ENCODE measurements at places on chromosomes 13 and 19.

DNA sequence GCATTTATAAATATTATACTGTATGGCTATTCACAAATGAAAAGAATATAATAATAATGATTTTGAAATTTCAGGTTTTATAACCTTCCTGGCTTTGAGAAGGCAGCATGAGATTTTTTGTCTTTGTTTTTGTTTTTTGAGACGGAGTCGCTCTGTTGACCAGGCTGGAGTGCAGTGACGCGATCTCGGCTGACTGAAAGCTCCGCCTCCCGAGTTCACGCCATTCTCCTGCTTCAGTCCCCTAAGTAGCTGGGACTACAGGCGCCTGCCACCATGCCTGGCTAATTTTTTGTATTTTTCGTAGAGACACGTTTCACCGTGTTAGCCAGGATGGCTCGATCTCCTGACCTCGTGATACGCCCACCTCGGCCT lies 64.1 kb downstream of the ZNF429 start:
- no peak for DNase-seq

GRCh38 chr19:11737964-11738745 lies 591 bp downstream of the ZNF823 start:
- DNase-seq, result no peak

GRCh38 chr19:51417107-51417809 lies at the start of gene SIGLEC10:
Gene SIGLEC10, minus strand, starts transcription at chr19:51417642. Its CDS starts 61 bp downstream, at chr19:51417581.
- no peak for DNase-seq

DNA sequence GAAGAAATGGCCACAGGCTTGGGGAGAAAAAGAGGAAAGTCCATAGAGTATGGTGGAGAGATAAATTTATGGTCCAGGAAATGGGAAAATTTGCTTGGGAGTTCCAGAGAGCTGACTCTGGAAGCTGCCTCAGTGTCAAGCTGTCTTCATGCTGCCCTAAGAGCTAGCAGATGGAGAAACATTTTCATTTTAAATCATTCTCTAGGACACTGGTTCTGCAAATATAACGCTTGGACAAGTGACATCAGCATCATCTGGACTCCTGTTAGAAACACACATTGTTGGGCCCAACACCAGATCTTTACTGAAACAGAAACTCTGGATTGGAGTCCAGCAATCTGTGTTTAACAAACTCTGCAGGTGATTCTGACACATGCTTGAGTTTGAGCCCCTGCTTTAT lies 592.0 kb upstream of the KLF12 start:
- no peak for DNase-seq

- DNase-seq, result no peak
Measured at GRCh38 chr13:36882829-36883390, 37.1 kb downstream of the SMAD9 start.

DNA sequence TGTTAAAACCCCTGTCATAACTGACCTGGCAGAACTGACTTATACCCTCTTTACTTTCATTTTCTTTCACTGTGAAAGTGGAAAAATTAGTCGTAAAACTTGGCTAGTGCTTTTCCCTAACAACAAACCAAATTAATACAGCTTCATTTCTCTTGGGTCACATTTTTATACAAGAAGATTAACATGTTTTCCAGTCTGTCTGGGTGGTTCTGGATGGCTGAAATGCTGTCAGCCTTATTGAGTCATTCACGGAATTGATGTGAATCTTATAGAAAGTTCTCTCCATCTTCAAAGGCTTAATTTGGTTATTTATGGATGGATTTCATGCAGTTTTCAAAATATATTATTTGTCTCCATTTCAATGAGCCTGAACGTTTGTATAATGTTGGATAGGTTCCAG lies 440.0 kb downstream of the KCTD12 start:
- no peak for DNase-seq

DNA sequence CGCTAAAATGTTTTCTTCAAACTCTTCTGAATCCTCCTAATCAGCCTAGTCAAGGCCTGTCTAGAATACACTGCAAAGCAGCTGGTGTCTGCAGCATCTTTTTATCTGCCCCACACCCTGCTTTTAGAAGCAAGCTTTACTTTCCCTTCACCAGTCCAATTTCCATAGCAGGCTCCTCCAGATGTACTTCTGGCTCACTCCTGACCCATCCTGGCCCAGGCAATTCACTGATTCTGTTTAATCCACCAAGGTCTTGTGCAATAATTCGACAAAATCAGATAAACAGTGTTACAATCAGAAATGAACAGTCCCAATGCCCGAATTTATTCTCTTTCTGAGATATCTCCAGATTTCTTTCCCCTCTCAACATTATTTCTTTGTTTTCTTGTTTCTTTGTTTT lies 415.2 kb upstream of the SGCG start:
- DNase-seq, result no peak

GRCh38 chr19:15021286-15022007 lies 27.8 kb upstream of the CASP14 start:
- DNase-seq, result no peak

- DNase-seq, result no peak
Measured at GRCh38 chr13:89375839-89376238, 1704.7 kb downstream of the SLITRK5 start.

DNA sequence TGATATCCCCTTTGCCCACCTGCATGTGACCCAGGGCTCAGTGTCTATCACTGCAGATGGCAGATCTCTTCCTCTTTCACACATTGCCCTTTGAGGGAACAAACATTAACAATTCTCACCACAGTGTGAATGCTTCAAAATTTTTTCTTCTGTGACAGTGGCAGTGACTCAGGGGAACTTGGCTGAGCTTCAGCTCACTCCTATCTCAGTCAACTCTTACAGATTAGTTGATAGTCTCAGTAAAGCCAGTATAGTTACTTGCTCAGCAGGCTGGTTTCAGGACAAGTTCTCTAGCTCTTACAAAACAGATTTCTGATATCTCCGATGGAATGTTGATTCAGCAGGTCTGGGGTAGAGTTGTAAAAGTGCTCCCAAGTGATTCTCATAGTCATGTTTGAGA lies 166.9 kb downstream of the DLEU7 start:
- no peak for DNase-seq

GRCh38 chr19:34639491-34640085 lies 37.4 kb downstream of the SCGB2B2 start:
- peak; percentile 78 for DNase-seq

GRCh38 chr13:49353908-49354307 lies 90.0 kb downstream of the CAB39L start:
- no peak for DNase-seq

GRCh38 chr19:33157906-33158305 lies 26.0 kb downstream of the WDR88 start:
- DNase-seq, result no peak

DNA sequence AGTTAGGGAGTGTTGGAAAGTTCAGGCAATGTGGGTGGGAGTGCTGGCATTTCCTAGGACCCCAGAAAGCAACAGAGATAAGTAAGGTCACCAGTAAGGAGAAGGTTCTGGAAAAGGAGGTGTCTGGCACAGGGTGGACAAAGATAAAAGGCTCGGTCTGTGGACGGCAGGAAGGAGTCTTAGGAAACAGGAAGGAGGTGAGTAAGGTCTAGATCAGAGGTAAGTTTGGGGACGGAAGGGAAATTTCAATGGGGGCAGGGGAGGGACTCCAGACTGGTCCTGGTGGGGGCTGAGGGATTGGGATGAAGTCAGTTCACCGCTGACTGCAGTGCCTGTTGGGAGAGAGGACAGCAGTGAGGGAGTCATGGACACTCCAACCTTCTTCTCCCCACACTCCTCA lies 7.8 kb upstream of the OPA3 start:
- no peak for DNase-seq

DNA sequence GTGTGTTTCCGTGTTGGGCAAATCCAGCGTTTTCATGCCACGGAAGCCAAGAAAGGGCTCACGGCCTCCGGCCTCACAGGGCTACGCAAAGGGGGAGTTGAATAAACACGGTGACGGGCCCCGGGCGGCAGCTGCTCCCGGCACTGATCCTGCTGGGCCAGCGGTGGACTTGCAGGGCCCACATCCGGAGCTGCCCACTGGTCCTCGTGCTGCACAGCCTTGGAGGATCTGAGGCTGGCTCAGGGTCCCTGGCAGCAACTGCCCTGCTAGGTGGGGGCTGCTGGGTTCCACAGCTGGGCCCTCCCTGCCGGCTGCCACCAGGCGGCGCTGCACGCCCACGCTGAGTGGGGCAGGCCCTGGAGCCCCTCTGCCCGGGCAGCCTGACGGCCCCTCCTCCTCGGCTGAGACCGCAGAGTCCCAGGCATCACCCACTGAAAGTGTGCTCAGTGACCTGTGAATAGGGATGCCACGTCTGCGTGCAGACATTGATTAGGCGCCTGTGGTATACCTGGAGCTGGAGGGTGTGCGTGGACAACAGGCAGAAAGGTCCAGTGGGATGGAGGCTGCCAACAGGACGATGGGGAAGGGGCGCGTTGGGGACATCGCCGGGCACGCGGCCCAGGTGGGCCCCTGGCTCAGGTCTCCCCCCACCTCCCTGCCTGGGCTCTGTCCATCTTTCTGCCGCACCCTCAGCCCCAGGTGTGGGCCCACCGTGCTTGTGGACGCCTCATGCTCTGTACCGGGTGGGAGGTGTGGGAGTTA lies 5.3 kb upstream of the HCN2 start:
- DNase-seq, result no peak

DNA sequence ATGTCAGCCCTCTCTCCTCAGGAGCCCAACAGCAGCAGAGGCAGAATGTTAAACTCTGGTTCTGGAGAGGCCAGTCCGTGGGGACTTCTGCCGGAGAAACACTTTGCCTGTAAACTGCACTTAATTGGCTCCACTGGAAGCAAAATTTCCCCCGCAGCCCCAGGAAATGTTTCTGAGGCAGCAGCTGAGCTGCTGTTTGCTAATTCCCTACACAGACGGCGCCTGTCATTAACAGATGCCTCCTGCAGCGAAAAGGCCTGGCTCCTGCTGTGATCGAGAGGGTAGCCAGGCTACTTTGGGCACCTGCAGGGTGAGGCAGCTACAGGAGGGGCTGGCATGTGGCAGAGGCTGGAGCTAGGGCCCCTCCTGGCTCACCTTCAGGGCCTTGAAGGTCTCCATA lies 5.2 kb upstream of the TM6SF2 start:
- DNase-seq, result no peak

DNA sequence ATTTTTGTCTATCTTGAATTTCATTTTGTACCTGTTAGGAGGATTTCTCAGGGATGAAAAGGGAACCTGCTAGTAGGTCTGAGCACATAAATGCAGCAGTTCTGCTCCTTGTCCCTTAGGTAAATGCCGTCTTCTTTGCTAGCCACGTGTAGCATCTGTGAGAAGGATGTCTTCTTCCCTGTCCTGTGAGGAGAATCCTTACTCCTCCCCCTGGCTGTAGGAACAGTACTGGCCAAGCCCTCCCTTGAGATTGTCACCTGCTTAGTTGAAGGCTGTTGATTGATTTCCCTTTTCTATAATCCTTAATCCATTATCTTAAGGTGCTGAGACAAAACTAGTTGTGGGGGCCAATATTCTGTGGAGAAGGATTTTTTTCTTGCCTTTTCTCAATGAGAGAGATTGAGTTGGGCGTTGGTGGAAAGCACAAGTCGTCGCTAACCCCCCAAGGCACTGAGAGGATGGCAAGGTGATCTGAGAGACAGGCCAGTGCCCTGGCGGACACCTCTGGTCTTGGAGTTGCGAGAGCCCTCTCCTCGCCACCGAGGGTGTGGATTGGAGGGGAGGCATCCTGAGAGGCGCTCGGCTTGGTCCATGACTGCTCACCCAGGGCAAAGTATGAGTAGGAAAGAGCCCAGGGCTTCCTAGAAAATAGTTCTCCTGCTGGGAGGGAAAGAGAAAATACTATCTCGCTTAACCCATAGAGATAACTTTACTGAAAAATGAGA lies 216.7 kb downstream of the ATP8A2 start:
- no peak for DNase-seq

DNA sequence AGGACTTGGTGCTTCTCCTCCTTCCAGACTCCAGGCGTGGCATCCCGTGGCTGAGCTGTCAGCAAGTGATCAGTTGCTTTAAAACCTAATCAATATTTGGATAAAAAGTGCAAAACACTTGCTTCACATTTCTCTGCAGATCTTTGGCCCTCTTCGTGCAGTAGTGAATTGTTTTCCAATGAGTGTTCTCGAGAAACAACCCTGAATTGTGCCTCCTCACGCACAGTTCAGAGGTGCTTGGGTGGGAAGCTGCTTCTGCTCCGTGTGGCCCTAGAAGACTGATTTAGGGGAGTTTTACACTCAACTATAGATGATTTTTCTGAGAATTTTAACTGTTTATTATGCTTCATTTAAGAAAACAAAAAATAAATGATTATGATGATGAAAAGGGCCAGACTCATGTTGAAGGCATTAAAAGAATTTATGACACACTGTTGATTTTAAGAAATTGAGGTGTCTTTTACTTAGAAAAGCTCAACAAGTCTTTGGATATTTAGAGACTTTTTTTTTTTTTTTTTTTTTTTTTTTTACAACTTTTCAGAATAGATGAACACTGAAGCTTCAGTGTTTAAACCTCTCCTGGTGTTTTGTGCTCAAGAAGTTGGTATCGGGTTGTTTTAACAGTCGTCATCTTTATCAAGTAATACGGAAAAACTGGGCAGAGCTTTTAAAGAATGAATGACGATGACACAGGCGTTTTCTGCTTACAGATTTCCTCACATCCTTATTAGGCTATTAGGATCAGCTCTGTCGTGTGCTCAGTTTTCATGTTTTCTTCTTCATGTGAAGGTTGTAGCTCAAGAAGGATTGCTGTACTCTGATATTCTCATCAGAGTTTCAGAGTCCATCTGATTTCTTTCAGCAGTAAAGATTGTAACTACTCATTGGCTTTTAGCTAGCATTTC lies 39.5 kb upstream of the TEX29 start:
- DNase-seq, result no peak

DNA sequence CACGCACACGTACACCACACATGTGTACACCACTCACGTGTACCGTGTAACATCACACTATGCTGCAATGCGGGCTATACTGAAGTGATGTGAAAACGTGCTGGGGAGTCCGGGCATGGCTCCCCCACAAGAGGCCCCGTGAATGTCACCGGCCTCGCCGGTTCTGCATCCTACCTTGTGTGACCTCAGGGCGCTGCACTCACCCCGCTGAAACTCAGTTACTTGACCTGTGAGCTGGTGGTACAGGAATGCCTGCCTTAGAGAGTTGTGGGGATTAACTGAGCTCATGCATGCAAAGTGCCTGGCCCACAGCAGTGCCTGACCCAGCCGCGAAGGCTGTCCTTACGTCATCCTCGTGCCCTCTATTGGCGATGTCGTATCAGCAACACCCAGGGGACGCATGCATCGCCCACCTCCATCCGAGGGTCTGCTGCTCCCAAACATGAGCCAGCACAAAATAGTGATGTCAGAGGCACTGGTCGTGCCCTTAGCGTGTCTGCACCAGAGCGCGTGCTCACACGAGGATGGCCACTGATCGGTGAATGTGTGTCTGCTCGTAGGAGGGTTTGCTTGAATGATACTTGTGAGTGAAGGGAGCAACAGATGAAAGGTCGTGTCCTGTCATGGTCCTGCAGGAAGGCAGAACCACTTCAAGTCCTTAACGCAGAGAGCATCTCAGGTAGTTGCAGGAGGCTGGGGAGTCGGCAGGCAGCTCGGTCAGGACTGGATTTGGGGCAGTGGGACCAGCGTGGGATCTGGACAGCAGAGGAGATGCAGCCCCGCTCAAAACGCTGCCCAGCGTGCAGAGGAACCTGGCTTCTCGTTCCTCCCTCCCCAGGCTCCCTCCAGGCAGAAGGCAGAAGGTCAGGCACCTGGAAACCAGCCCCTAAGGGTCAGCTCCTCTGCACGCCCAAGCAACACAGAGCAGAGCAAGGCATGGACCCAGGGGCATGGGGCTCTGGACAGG lies 126.2 kb upstream of the SPACA7 start:
- no peak for DNase-seq
